Stimulated activated CD8-positive, alpha-beta memory T cell treated with anti-CD3 and anti-CD28 coated beads, Interleukin-15, amount 100 ng/mL, for 24 hours (primary cell): ENCODE measurements at places on chromosomes 2 and 18.

DNA sequence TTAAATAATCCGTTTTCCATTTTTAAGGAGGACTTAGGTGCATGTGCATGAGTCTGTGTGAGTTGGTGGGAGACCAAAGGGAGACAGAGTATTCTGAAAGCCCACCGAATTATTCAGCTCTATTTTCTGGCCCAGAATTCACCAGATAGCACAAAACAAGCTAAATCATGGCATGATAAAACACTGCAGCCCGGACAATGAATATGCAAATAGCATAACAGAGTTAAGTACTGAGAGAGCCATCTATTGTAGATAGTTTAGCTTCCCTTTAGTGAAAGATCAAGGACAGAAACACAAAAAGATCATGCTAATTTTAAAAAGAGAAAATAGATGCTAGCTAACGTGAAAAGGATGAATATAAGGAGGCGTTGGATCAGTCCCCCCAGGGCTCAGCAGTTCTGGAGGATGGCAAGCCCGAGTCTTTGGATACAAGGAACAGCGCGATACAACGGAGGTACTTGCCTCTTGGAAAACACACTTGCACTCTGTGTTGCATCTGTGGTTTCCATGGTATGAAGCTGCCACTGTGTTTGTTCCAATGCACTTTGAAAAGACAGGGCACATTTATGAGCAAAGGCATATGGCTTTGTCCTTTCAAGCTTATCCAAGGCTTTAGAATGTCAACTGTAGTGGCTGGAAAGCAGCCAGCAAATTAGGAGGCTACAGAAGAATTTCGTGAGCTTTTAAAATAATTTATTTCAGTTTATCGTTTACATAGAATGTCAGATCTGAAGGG is 119.9 kb downstream of the LYPD1 start:
- DNase-seq: no peak

DNA sequence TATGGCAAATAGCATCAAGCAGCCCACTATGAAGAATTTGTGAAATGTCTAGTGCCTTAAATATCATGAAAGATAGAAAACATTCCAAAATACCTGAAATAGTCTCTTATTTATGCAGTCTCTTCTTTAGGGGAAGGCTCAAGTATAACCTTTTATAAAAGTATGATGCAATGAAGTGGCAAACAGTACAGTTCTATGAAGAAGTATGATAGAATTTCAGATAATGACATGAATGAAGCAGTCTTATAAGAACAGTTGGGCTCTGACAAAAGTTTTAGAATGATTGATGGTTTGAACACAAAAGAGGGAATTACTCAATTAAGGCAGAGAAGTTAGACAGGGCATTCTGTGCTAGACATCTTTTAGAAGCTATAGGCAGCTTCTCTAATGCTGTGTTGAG is 1791.8 kb upstream of the PIK3C3 start:
- DNase-seq: no peak

DNA sequence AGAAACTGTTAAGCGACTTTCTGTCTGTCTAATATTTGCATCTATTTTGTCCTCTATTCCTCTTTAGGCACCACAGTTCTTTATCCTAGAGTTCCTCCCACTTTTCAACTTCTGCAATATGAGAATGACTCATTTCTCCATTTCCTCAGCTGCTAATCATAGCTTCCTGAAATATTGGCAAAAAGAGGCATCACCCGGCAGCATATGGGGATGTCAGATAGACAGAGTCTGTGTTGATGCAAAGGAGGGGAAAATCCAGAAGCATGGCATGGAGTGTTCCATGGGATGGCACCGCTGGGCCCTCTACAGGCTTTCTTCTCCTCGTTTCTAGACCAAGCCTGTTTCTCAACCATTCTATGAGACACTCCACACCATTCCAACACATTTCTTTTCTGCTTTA is 93.4 kb downstream of the DOCK10 start:
- no peak for DNase-seq

DNA sequence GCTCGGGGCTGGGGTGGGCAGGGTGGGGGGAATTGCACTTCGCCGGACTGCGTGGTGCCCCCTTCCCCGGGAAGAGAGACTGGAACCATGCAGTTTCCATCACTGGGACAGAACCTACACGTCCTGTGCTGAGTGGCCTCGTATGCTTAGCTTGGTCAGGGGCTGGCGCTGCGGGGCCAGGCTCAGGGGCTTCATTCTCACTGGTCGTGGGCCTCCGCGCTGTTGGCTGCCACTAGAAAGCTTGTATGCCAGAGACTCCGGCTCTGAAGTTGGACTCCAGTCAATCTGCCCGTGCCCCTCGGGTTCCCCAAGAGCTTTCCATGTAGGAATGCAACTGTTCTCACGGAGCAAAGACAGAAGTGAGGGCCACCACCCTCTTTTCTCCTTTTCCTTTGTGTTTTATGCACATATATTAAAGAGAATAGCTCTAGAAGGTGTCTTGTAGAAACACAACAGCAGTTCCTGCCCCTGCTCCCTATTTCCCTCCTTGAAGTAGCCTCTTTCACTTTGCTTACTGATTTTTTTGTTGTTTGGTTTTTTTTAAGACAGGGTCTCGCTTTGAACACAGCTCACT is 64.0 kb upstream of the YWHAQ start:
- DNase-seq: no peak

DNA sequence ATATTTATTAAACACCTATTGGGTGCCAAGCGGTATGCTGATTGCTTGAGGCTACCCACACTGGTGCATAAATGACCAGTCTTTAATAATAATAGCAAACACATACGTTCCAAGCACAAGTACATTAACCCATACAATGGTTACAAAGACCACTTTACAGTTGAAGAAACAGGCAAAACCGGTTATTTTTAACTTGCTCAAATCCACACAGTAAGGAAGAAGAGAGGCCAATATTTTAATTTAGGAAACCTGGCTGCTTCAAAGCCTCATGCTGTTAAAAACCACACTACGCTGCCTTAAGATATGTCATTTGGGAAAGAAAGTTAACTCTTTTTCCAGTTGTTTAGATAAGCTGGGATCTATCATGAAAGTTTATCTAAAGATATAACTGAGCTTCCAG is 2.4 kb upstream of the IMPA2 start:
- DNase-seq: no peak

DNA sequence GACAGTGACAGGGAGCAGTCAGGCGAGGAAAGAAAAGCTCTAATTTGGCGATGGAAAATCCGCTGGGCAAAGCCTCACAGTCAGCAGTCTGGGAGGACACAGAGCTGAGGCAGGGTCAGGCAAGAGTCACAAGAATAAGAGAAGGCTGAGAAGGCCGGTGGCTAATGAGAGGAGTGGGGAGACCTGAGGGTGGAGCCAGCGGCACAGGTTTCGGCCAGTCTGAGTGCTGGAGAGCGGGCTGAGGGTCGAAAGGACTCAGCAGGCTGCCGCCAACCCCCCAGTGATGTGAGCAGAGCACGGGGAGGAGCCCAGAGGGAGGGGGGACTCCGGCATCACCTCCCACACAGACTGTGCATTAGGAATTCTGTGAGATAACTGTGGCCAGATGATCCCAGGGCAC is 500.6 kb upstream of the MYT1L start:
- DNase-seq: no peak
